ENCODE measurements at places on chromosomes 3 and 15.

DNA sequence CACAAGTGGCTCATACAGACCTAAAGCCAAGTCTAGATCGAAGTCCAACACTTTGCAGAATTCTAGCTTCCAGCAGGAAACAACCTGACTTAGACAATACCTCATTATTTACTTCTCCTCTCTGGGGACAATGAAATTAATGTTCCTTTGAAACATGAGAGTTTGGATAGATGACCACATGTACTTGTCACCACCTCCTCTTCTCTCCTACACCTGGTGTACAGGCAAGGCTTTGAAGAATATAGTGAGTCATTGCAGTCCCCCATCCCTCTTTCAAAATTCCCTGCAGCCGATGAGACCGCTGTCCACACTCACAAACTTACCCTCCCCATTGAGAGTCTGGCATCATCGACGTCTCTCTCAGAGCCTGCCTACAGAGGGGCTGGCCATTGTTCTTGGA is 189.0 kb upstream of the HES1 start:
- DNase-seq = no peak

DNA sequence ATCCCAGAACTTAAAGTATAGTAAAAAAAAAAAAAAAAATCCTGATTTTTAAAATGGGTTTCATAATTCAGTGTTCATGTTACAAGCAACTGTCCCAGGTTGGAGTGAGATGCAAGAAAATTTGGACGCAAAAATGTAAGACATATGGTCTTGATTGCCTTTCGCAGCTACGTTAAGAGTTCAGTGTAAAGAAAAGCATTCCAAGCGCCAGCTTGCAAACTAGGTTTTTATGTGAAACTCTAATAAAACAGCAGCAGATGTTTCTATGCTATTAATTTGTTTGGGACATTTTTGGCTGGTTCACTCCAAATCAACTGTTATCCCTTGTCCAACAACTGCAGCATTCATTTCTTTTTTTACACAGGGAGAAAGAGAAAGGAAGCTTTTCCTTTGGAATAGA is 957.8 kb downstream of the ROBO1 start:
- no peak for DNase-seq

DNA sequence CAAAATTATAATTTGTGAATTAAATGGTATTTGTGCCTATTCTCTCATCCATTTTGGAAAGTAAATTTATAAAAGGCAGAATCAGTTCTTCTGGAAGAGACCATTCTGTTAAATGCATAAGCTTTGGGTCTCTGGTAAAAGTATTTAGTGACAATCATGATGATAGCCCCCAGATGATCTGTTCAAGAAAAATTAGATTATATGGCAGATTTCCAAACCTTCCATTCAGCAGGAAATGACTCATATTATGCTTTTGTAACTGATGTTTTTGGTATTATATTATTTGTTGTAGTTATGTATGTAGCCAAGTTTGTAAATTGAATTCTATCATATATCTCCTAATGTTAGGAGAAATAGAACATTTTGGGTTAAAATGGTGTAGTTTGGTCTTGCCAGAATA is 340.8 kb upstream of the DPH6 start:
- DNase-seq = no peak

DNA sequence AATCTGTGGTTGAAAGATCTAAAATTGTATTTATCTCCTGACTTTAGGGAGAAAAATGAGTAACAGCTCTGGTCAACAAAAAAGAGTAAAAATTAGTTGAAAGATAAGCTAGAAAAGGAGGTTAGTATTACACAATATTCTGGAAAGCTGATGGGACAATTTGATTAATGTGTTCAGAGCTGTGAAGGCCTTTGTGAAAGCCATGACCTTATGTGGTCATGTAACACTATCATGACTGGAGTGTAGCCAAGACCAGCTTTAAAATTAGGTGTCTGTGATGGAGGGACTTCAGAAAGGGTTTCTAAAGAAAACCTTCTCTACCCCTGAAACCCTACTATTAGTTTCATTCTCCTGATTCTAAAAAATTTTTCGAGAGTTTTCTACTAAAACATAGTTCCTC is 127.2 kb downstream of the NFKBIZ start:
- DNase-seq = no peak

DNA sequence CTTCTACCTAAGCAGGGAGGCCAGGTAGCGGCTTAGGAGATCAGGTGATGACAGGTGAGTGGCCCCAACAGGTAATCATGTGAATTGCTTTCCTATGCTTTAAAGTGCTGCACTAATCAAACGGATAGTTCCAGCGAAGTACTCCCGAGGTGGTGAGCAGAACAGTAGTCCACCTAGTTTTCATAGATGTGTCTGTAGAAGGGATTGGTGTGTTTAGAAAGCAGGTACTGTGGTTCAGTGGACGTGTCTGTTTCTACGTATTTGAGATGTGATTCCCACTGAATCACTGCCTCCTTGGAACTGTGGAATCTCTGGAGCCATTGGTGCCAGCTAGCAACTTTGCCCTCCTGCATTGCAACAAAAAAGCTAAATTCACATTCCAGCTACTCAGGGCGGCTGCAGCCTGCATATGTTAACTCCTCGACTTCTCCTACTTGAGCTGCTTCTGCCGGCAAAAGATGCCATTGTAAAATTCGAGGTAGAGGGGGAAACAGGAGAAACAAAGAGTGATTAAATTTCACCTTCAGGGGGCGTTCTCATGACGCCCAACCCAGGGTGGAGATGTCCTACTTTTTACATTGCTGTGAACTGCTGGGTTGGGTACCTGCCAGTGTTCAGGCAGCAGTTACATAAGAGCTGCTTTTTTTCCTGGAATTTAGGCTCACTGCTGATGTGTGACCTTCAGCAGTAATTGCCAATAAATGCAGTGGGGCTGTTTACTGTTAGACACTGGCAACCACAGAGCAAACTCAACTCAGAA is 227.3 kb downstream of the ITPR1 start:
- DNase-seq = no peak

- no peak for DNase-seq
Observed at GRCh38 chr15:27655056-27655455, 444.1 kb downstream of the OCA2 start.

DNA sequence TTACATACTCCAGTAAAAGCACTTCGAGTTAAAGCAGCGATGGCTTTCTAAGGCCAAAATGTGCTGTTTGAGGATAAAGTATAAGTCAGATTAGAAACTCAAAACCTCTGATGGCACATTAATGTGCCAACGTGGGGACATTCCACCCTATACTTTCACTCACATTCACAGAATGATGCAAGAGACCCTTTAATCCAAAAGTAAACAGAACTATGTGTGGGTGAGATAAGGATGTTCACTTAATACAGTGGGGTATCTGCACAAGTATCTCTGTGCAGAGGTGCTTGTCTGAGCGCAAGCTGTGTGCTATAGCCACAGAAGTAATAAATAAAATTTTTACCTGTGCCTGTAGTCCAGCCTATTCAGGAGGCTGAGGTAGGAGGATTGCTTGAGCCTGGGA is 100.3 kb upstream of the CHL1 start:
- DNase-seq = no peak

DNA sequence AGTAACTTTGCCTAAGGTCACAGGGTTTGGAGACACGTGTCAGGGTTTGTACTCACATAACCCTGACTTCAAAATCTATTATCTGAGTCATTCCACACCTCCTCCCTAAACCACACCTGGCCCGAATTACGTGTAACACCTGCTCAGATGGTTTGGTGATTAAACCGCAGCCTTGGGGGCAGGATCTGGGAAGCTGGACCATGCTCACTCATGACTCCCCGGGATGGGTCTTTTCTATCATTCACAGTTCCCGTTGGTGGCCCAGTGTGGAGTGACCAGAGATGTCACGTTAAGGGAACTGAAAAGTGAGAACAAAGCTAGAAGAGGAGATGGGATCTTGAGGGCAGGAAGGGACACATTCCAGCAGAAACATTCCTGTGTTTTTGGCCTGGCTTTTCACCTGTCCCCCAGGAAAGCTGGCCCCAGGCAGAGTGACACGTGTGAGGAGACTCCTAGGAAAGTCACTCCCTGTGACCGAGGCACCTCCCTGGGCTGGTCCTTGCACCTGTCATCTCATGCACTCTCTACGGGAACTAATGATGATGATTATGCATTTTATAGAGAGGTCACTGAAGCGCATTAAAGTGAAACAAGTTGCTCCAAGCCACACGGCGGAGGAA is 75.4 kb upstream of the POMGNT2 start:
- no peak for DNase-seq

GRCh38 chr15:35867356-35867755 is 321.4 kb upstream of the DPH6 start:
- no peak for DNase-seq

DNA sequence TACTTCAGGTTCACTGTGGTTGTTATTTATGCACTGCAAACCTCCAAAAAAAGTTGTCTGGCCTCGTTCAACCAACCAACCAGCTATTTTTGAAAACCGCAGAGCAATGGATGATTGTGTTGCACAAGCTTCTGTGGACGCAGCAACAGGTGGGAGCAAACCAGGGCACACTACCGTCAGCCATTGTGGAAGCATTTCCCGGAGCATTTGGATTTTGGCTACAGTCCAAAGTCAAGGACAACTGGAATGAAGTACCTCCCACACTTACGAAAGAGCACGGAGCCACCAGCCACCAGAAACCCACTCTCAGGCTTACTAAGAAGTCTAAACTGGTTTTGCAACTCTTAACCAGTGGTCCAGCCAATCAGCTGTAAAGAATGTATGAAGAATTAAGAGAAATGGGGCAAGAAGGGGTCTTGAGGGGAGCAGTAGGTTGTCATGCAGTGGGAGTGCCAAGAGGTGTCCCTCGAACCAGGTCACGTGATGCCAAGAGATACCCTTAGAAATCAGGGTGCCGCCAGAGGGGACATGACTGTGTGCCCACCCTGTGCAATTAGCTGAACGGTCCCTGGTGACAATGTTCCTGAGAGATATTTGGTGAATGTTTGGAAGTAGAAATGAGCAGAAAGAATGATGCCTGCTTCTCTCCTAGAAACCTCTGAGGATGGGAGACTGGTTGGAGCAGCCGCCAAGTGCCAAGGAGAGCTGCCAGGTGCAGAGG is 68.9 kb upstream of the PCSK6 start:
- DNase-seq = no peak

- DNase-seq = no peak
Observed at GRCh38 chr15:47500842-47501241, 216.5 kb upstream of the SEMA6D start.

DNA sequence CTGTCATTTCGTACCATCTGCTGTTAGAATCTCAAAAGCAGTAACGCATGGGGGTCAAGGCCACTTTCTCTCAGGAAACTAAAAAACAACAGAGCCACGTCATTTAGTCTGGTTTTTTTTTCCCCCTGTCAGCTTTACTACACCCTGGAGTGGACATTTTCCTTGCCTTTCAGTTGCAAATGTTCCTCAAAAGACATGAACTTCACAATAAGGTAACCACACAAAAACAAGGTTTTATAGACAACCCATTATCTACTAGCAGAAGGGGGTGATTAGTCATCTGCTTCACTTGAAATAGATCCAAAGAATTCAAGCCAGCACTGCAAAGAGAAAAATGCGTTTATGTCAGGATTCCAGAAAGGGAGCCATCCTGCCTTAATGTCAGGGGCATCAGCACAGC is 171.8 kb upstream of the CDIN1 start:
- DNase-seq = no peak

Measured in D721Med (cell line).